ENCODE measurements at places on chromosomes 1 and 21.

- peak; percentile 37 for DNase-seq
These were observed 95.6 kb downstream of the RGS2 start for GRCh38 chr1:192904438-192904895.

DNA sequence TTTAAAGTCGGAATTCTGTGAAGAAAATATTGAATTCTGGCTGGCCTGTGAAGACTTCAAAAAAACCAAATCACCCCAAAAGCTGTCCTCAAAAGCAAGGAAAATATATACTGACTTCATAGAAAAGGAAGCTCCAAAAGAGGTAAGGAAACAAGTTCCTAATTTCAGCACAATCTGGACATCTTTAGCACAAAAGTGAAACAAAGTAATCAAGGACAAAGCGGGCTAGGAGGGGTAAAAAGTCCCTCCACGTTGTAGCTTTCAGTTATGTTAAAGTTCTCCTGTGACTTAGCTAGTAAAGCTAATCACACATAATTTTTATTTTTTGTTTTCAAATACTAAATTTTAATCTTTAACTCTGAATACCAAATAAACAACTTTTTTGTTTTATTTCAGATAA, 2.2 kb downstream of the RGS2 start:
- DNase-seq = no peak

GRCh38 chr1:76901158-76901767, 34.0 kb downstream of the ST6GALNAC5 start:
- DNase-seq = no peak

- no peak for DNase-seq
These were observed 34.4 kb upstream of the TENT5C start for GRCh38 chr1:117571496-117571895.

DNA sequence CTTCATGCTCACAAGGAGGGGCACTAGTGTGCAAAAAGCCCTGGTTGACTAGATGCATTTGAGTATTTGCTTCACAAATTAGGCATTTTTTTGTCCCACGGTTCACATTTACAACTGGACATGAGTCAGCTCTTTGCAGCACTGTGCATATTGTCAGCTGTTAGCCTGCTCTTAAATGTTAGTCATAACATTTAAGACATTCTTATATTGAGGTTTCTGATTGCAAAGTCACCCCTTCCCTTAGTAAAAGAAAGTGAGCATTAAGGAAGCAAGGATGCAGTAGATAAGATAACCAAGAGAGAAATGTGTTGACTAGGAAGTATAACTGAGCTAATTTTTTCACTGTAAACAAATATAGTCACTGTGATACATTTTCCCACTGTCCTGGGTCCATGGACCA, 132.6 kb upstream of the CTTNBP2NL start:
- DNase-seq = peak; percentile 1
